Kidney epithelial cell (primary cell): ENCODE measurements at places on chromosomes 1 and 21. TPM values are rescaled to one million over a fixed set of nuclear protein-coding genes. Genes with fewer than 3 reads are reported as not detected.

The CHI3L2 gene
- total RNA-seq, result 3.2 and 7.5 TPM in 2 replicates

DNA sequence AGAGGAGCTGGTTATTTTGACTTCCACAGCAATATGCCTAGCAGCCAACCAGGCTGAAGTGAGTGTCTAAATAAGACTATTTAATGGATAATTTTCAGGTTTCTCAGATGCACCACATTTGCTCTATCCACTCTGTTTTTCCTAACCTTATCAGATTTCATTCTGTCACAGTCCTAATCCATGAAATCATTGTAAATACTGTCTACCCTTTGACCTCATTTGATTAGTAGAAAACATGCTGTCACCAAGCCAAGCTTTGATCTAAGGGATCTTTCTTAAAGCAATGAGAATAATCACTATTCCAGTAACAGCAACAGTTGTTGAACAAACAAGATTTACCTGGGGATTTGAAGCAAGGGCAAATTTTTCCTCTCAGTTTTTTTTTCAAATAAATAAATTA is 595.6 kb downstream of the LTN1 start:
- no peak for DNase-seq

GRCh38 chr1:91075233-91076135 is 53.6 kb upstream of the ZNF644 start:
- DNase-seq, result no peak

- DNase-seq, result peak; percentile 59
These were observed 37.3 kb downstream of the NENF start for GRCh38 chr1:212470059-212470458.

- DNase-seq, result no peak
These were observed 163.4 kb upstream of the USP24 start for GRCh38 chr1:55378582-55378981.

DNA sequence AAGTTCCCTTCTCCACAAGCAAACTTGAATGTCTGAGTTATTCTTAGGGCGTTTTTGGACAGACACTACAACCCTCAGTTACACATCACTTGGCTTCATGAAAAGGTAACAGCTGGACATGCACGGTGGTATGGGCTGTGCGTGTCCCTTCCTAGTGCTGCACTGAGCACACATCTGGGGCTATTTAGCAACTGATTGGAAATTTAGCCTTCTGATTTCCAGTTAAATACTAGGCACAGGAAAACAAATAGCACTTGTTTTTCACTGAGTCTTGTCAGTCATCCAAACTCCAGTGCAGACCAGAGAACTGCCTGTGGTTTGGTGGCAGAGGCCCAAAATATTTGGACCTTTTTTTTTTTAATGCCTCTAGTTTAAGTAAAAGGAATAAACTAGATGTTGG is 134.7 kb downstream of the TGFBR3 start:
- no peak for DNase-seq
